Naive thymus-derived CD4-positive, alpha-beta T cell (primary cell): ENCODE measurements at places on chromosomes 12 and 14.

- no peak for DNase-seq
These were observed 20.4 kb downstream of the MAP3K12 start for GRCh38 chr12:53478865-53479264.

DNA sequence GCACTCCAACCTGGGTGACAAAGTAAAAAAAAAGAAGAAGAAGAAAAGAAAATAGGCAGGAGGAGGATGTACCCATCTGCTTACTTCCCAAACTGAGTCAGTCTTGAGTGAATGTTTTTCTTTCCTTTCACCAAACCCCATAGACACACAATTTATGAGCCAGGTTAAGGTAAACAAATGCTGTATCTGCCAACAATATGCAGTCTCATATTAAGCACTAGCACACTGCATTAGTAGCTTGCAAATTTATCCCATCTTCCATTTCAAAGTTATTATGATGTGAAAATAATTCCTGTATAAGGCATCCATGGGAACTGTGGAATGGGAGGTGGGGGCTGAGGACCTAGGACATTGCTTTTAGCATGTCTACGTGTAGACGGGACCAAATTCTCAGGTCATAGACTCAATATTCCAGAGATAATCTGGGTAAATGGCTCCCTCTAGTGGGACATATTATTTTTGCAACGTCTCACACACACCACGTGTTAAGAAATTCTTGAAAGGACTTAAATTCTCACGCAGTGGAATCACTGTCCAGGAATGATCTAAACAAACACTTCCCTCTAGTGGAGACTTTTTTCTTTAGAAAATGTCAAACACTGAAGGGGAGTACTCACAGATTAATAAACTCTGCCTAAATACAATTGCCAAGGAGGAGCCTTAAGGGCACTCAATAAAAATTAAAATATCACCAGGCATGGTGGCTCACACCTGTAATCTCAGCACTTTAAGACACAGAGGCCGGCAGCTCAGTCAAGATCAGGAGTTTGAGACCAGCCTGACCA, 17.1 kb upstream of the OR10P1 start:
- peak; percentile 69 for DNase-seq

DNA sequence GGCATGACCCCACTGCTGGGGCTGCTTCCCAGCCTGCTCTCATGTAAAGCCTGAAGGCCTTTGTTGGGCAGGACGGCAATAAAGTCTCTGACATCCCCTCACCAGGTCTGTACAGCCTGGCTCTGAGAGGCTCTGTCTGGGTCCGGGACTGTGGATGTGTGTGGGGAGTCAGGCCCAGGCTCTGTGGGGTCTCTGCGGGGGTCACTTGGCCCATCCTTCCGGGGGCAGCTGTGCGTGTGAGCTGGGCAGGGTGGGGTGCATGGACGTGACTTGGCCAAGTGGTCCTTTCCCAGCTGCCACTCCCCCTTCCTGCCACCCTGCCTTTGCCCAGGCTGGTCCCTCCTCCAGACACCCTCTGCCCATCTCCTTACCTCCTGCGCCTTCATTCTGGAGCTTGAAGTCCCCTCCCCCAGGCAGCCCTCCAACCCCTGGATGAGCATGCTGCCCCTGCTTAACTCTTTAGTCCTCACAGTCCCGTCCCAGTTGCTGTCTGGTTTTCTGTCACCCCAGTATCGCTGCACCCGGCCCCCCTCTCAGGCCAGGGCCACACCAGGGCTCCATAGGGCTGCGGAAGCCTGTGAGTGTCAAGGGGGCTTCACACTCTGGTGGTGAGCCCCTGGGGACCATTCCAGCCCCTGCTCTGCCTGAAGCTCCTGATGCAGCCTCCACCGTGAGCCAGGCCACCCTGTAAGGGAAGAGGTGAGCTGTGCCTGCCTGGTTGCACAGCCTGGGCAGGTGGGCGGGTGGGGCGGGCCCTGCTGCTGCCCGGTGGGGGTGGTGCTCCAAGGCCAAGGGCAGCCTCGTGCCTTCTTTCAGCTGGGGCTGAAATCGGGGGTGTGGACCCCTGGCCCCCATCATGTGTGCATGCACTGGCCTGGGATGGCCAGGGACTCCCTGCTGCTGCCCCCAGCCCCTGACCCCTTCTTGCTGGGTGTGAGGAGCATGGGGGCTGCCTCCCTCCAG, 25.5 kb upstream of the KIF26A start:
- DNase-seq: no peak

DNA sequence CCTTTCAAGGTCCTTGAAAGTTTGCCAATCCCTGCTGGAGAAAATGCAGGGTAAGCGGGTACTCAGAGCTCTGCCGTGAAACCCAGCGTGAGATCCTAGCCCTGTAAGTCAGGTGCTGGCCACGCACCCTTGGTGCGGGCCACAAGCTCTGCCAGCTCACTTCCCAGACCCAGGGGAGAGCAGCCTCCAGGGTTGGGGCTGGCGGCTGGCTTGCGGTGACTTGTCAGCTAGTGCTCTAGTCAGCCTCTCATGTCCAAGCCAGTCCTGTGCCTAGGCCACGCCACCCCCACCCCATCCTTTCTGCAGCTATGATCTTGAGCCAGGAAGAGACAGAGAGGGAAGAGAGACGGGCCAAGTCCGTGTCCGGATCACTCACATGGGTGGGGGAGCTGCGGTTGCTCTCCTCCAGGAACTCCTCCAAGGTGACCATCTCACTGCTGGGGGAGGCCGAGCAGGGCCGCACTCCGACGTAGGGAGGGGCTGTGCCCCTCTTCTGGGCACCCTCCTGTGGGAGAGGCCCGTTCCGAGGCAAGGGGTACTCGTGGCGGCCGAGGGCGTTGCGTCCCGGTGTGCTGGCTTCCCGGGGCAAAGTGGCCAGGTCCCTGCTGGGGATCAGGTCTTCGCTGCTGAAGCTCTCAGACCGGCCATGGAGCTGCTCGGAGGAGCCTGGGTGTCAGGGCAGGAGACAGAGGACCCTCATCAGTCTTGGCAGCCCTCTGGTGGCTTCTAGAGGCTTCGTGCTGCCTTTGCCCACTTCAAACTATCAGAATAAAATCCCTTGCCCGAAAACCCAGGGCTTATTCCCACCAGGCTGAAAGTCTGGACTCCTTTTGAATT, 33.3 kb upstream of the GPR68 start:
- DNase-seq: no peak

DNA sequence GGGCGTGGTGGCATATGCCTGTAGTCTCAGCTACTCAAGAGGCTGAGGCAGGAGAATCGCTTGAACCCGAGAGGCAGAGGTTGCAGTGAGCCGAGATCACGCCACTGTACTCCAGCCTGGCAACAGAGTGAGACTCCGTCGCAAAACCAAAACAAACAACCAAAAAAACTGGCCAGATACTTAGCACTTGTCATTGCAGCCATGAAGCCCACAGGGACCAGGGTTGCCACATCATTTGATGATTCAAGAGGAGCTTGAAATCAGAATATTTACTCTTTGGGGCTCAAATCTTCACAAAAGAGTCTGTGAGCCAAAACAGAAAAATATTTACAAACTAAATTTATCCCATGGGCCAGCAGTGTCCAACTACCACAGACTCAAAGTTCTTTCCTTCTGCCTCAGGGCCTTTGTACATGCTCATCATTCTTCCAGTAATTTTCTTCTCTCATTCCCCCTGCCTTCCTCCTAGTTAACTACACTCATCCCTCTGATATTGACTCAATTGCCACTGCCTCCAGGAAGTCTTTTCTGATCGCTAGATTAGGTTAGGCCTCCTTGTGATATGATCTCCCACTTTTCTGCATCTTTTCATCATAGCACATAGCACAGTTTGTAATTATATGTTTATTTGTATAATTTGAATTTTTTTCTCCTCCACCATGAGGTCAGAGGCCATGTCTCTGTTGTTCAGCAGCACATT, 130.8 kb upstream of the PLEKHG7 start:
- DNase-seq: no peak

- no peak for DNase-seq
These were observed 13.7 kb upstream of the LHX5 start for GRCh38 chr12:113485330-113485729.

DNA sequence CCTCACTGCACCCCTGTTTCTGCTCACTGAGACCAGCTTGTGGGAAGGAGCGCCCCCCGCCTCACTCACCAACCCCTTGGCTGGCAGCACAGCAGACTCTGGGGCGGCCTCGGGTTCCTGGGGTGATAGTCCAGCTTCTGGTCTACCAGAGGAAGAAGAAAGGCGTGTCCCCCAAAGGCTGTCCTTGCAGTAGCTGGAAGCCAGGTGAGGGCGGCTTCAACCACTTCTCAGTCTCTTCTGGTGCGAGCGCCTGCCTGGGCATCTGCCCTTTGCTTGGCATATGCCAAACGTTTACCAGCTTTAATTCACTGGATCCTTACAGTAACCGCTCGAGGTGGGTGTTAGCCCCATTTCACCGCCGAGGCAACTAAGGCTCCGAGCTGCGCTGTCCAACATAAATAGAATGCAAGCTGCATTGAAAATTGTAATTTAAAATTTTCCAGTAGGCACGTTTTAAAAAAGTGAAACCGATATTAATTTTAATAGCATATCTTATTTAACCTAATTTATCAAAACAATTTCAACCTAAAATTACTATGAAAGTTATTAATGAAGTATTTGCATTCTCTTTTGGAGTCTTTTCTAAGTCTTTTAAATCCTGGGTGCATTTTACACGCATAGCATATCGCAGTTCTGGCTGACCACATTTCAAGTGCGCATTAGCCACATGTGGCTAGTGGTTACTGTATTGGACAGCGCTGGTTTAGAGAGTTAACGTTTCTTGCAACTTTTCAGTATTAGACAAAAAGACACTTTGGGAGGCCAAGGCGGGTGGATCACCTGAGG, 872 bp downstream of the FAM177A1 start:
- no peak for DNase-seq

DNA sequence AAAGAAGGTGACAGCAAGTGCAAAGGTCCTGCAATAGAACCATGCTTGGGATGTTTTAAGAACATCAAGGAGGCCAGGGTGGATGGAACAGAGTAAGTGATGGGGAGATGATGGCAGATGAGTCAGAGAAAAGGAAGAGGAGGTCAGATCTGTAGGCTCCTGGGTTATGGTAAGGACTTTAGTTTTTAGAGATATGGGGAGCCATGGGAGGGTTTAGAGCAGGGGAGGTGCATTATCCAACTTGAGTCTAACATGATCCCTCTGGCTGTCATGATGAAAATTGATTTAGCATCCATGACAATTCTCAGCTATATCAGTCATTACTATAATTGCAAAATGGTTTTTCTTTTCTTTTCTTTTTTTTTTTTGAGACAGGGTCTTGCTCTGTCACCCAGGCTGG, 7.3 kb upstream of the PLBD2 start:
- DNase-seq: no peak

- DNase-seq: no peak
These were observed 11.0 kb downstream of the PTGER2 start for GRCh38 chr14:52325126-52325525.

- no peak for DNase-seq
These were observed 89.6 kb upstream of the BMP4 start for GRCh38 chr14:54046250-54046649.

- DNase-seq: no peak
These were observed 6.0 kb downstream of the ACVRL1 start for GRCh38 chr12:51913071-51914033.

DNA sequence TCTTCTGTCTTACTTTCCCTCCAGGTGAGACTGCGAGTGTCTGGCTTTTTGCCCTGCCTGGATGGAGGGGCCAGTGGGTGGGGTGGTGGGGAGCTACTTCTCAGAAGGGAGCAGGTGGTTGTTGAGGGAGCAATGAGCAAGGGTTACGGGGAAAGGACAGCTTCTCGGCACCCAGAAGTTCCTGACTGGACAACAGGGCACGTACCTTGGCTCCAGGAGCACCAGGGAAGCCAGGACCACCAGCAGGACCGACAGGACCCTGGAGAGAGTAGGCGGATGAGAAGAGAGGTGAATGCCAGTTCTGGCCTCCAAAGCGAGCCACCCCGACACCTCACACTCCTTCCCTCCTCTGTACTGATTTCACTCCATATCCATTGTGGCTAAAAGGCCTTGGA, 15.3 kb downstream of the COL2A1 start:
- DNase-seq: no peak

GRCh38 chr12:20601668-20602280, 93.4 kb upstream of the SLCO1C1 start:
- DNase-seq: no peak

DNA sequence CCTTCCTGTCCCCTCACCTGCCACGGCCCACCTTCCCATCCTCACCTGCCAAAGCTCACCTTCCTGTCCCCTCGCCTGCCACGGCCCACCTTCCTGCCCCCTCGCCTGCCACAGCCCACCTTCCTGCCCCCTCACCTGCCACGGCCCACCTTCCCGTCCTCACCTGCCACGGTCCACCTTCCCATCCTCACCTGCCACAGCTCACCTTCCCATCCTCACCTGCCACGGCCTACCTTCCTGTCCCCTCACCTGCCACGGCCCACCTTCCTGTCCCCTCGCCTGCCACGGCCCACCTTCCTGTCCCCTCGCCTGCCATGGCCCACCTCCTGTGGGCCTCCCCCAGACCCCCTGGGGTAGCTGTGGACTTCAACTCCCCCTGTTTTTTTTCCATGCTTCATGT, 48.8 kb upstream of the GPR68 start:
- DNase-seq: no peak

DNA sequence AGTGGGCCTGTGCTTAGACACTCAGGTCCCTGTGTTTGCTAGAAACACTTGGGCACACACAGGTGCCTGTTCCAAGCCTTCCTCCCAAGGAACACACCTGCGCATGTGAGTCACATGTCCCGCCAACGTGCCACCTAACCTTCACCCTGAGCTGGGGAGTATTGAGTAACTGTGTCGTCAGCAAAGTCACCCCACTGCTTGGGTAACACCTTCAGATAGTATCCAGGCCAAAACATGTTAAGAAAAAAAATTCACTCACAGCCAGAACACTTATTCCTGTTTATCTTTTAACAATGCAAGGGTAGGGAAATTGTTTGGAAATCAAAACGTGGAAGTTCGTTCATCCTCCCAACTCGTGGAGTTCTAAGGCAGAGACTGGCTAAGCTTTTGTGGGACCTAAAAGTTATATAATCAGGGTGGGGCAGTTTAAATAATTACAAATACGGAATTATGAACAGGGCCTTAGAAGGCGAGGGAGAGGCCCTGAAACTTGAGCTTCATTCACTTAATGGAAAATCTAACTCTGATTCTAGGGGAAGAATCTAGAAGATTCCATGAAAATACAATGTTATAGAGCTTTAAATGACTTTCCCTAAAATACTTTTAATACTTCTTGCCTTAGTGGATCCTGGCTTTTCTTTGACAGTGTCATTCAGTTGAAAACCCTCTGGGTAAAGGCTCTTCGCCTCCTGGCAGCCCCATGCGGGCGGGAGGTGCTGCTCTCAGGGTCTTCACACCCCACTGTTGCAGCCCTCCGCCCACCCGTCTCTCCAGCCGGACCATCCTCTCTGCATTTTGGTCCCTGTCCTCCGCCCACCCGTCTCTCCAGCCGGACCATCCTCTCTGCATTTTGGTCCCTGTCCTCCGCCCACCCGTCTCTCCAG, 30.3 kb upstream of the ADIPOR2 start:
- DNase-seq: peak; percentile 35
